ENCODE measurements at places on chromosomes 7 and 10.

GRCh38 chr7:66824041-66824440, 83.5 kb downstream of the RABGEF1 start:
- H3K27me3 ChIP-seq, result no peaks in the 10 kb centered on the region
- no peak overlapping the region for H3K27ac ChIP-seq
- no peaks in the 10 kb centered on the region for H3K4me1 ChIP-seq

GRCh38 chr10:78514459-78514858, 480.8 kb downstream of the RPS24 start:
- peaks cover 5% of the 10 kb centered on the region for H3K27me3 ChIP-seq
- no peaks in the 10 kb centered on the region for H3K36me3 ChIP-seq
- no peak overlapping the region for H3K27ac ChIP-seq
- no peak for DNase-seq
- no peaks in the 10 kb centered on the region for H3K4me1 ChIP-seq
- H3K4me3 ChIP-seq, result no peak overlapping the region

- DNase-seq, result no peak
- no peak overlapping the region for H3K27ac ChIP-seq
- H3K4me1 ChIP-seq, result no peaks in the 10 kb centered on the region
Observed at GRCh38 chr10:101414034-101414433, 60.1 kb downstream of the BTRC start.

- DNase-seq, result no peak
- H3K27me3 ChIP-seq, result peaks cover 2% of the 10 kb centered on the region
- H3K4me3 ChIP-seq, result no peak overlapping the region
- H3K36me3 ChIP-seq, result peaks cover 3% of the 10 kb centered on the region
- no peak overlapping the region for H3K27ac ChIP-seq
- H3K4me1 ChIP-seq, result peaks cover 35% of the 10 kb centered on the region
Observed at GRCh38 chr7:17046666-17047065, 164.9 kb upstream of the AGR3 start.

- DNase-seq, result no peak
- H3K27ac ChIP-seq, result no peak overlapping the region
- no peaks in the 10 kb centered on the region for H3K36me3 ChIP-seq
- no peak overlapping the region for H3K4me3 ChIP-seq
- no peaks in the 10 kb centered on the region for H3K4me1 ChIP-seq
- H3K27me3 ChIP-seq, result no peaks in the 10 kb centered on the region
Observed at GRCh38 chr10:67239864-67240497, 314.1 kb downstream of the LRRTM3 start.

DNA sequence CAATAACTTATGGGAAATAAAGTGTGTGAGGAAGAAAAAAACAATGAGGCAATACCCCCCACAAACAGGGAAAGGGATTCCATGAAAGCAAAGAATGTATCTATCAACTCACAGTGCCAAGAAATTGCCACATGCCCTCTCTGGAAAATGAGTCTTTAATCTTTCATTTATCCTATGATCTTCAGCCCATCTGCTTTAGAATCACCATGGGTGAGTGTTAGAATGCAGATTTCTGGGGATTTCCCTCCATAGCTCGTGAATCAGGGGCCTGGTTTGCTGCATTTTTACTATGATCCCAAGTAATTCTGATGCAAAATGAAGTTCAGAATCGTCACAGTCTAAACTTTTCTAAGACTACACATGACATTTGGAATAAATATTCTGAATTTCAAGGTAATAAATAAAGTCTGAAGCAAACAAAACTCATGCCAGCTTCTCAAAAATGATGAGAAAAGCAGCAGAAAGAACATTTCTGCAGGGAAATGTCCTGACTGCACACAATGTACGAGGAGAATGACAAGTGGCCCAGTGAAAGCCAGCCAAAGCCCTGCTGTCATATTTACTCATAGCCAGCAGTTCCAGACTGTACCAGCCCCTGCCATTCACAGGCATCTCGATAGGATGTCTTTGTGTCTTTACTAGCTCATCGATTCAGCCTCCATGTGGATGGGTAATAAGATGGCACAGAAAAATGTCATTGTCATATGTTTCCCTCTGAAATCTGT, 167.1 kb downstream of the ELMO1 start:
- peaks cover 14% of the 10 kb centered on the region for H3K36me3 ChIP-seq
- no peaks in the 10 kb centered on the region for H3K27me3 ChIP-seq
- no peak for DNase-seq
- H3K27ac ChIP-seq, result no peak overlapping the region
- H3K4me1 ChIP-seq, result peaks cover 33% of the 10 kb centered on the region
- H3K4me3 ChIP-seq, result no peak overlapping the region

GRCh38 chr7:129468547-129468946, 33.8 kb upstream of the SMKR1 start:
- peaks cover 8% of the 10 kb centered on the region for H3K36me3 ChIP-seq
- H3K27ac ChIP-seq, result no peak overlapping the region
- no peak for DNase-seq
- no peaks in the 10 kb centered on the region for H3K4me1 ChIP-seq

DNA sequence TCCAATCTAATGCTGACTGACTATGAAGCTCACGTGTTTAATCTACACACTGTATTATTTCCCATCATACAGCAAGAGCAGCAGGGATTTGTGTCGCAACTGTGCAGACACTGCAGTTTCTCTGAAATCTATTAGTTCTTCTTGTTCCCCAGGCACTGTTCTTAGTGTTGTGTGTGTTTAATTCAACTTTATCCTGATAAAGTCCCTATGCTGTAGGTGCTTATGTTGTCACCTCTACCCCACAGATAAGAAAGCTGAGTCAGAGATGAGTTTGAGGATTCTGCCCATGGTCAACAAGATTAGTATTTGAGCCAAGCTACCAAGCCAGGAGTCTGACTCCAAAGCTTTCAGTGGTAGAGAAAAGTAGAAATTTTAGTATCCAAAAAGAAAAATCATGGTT, 22.5 kb upstream of the EPHB6 start:
- no peak overlapping the region for H3K27ac ChIP-seq
- no peaks in the 10 kb centered on the region for H3K36me3 ChIP-seq
- peaks cover 9% of the 10 kb centered on the region for H3K27me3 ChIP-seq
- no peak overlapping the region for H3K4me3 ChIP-seq
- DNase-seq, result no peak

- H3K36me3 ChIP-seq, result peaks cover 4% of the 10 kb centered on the region
- no peak for DNase-seq
- no peak overlapping the region for H3K4me3 ChIP-seq
- peaks cover 20% of the 10 kb centered on the region for H3K4me1 ChIP-seq
Observed at GRCh38 chr10:110446954-110447608, 50.6 kb upstream of the DUSP5 start.

GRCh38 chr7:158470336-158470735, 117.3 kb downstream of the PTPRN2 start:
- no peak overlapping the region for H3K4me3 ChIP-seq
- no peak overlapping the region for H3K27ac ChIP-seq
- no peak for DNase-seq
- no peaks in the 10 kb centered on the region for H3K27me3 ChIP-seq

DNA sequence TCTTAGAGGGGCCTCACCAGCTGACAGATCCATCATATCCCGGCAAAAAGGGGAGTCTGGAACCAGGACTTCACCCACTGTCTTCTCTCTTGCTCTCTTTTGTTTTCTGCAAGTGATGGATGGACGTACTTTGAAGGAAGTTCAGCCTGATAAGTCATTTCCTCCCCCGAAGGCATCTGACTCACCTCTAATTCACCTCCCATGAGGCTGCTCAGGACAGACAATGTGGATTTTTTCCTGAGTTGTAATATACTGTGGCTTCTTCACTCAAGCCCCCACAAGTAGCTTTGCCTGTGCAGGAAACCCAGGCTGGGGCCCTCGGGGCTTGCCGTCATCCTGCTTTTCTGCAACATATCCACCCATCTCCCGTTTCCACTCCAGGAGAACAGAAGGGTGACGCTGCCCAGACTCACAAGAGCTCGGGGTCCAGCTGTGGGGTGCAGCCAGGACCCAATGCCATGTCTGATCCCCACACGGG, 70.4 kb downstream of the ASB13 start:
- DNase-seq, result no peak
- H3K36me3 ChIP-seq, result no peaks in the 10 kb centered on the region
- H3K27me3 ChIP-seq, result peaks cover 11% of the 10 kb centered on the region

- peak overlapping the region; percentile 57 for H3K4me3 ChIP-seq
- no peak for DNase-seq
- H3K27ac ChIP-seq, result peak overlapping the region; percentile 76
- H3K4me1 ChIP-seq, result peaks cover 20% of the 10 kb centered on the region
- no peaks in the 10 kb centered on the region for H3K36me3 ChIP-seq
- no peaks in the 10 kb centered on the region for H3K27me3 ChIP-seq
Observed at GRCh38 chr7:1103789-1104515, 16.0 kb downstream of the GPER1 start.

GRCh38 chr7:36995776-36996175, 271.5 kb upstream of the AOAH start:
- no peaks in the 10 kb centered on the region for H3K4me1 ChIP-seq
- no peaks in the 10 kb centered on the region for H3K27me3 ChIP-seq
- no peak overlapping the region for H3K4me3 ChIP-seq
- no peak for DNase-seq
- H3K27ac ChIP-seq, result no peak overlapping the region

DNA sequence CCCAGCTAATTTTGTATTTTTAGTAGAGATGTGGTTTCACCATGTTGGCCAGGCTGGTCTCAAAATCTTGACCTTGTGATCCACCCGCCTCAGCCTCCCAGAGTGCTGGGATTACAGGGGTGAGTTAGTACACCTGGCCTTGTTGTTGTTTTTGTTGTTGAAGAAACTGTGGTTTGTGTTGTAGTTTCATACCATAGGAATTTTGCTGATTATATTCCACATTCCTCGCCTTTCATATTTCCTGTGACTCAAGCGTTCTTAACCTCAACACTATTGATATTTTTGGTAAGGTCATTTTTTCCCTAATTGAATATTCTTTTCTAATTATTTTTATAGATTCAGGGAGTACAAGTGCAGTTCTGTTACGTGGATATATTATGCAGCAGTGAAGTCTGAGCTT, 16.7 kb downstream of the LIPF start:
- no peak overlapping the region for H3K27ac ChIP-seq
- H3K27me3 ChIP-seq, result peaks cover 28% of the 10 kb centered on the region
- no peak overlapping the region for H3K4me3 ChIP-seq
- no peak for DNase-seq

- DNase-seq, result no peak
- H3K27me3 ChIP-seq, result no peaks in the 10 kb centered on the region
- H3K4me3 ChIP-seq, result no peak overlapping the region
- H3K36me3 ChIP-seq, result peaks cover 84% of the 10 kb centered on the region
- no peak overlapping the region for H3K27ac ChIP-seq
Observed at GRCh38 chr7:138565451-138566114, 105.5 kb downstream of the TRIM24 start.

- no peak for DNase-seq
- no peak overlapping the region for H3K4me3 ChIP-seq
- no peaks in the 10 kb centered on the region for H3K27me3 ChIP-seq
- peak overlapping the region; percentile 52 for H3K27ac ChIP-seq
- no peaks in the 10 kb centered on the region for H3K36me3 ChIP-seq
Observed at GRCh38 chr10:49649936-49650723, 29.3 kb upstream of the C10orf53 start.

- H3K36me3 ChIP-seq, result no peaks in the 10 kb centered on the region
- peaks cover 41% of the 10 kb centered on the region for H3K27me3 ChIP-seq
- DNase-seq, result no peak
- H3K27ac ChIP-seq, result no peak overlapping the region
- H3K4me3 ChIP-seq, result no peak overlapping the region
Observed at GRCh38 chr10:43263551-43264343, 3.1 kb downstream of the RASGEF1A start.

- H3K36me3 ChIP-seq, result no peaks in the 10 kb centered on the region
- H3K4me1 ChIP-seq, result peaks cover 9% of the 10 kb centered on the region
- no peaks in the 10 kb centered on the region for H3K27me3 ChIP-seq
- DNase-seq, result no peak
- H3K4me3 ChIP-seq, result peak overlapping the region; percentile 0
Observed at GRCh38 chr10:35225204-35225603, 98.6 kb downstream of the CREM start.

DNA sequence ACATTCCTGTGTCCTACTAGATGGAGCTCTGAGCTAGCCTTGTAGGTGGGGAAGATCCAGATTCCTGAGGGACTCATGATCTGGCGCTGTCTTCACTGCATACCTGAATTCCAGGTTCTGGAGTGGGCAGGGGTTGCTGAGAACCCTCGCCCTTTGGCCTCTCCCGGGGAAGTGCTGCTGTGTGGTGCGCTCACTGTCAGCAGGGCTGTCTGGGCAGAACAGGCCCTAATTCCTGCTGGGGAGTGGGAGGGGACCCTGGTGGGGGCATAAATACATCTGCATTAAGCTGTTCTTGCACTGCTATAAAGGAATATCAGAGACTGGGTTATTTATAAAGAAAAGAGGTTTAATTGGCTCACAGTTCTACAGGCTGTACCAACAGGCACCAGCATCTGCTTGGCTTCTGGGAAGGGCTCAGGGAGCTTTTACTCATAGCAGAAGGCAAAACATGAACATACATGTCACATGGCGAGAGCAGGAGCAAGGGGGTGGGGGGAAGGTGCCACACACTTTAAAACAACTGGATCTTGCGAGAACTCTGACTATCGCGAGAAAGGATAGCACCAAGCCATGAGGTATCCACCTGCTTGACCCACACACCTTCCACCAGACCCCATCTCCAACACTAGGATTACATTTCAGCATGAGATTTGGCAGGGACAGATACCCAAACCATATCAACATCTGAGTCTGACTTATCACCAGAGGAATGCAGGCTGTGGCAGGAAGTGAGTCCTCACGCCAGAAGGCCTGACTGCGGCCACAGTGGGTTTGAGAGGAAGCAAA, 115.0 kb downstream of the ADCY1 start:
- H3K4me3 ChIP-seq, result no peak overlapping the region
- H3K27me3 ChIP-seq, result no peaks in the 10 kb centered on the region
- H3K4me1 ChIP-seq, result peaks cover 5% of the 10 kb centered on the region

GRCh38 chr10:22461891-22462290, 116.6 kb downstream of the SPAG6 start:
- no peak overlapping the region for H3K4me3 ChIP-seq
- H3K36me3 ChIP-seq, result no peaks in the 10 kb centered on the region
- DNase-seq, result no peak
- no peaks in the 10 kb centered on the region for H3K27me3 ChIP-seq

- no peak for DNase-seq
- H3K4me3 ChIP-seq, result peak overlapping the region; percentile 18
- H3K36me3 ChIP-seq, result peaks cover 17% of the 10 kb centered on the region
- H3K4me1 ChIP-seq, result peaks cover 53% of the 10 kb centered on the region
- H3K27ac ChIP-seq, result peak overlapping the region; percentile 8
Observed at GRCh38 chr7:157352516-157352915, 15.7 kb downstream of the DNAJB6 start.

- peaks cover 11% of the 10 kb centered on the region for H3K4me1 ChIP-seq
- peaks cover 2% of the 10 kb centered on the region for H3K36me3 ChIP-seq
- H3K27me3 ChIP-seq, result no peaks in the 10 kb centered on the region
- DNase-seq, result no peak
Observed at GRCh38 chr7:156659961-156660360, 19.4 kb downstream of the RNF32 start.

All from T-helper 2 cell treated with Interferon-gamma antibody and Interleukin-4, amounts not matched to agents 5 μg/mL and 100 μg/mL, for 36 hours (primary cell).